ENCODE measurements at places on chromosomes 11 and 22. TPM values are rescaled to one million over a fixed set of nuclear protein-coding genes. Genes with fewer than 3 reads are reported as not detected.
A peak's percentile ranks its signal among the peaks of the same experiment; 100 is the strongest.

The PHF21A gene
- total RNA-seq = 45.7 TPM

GRCh38 chr11:76918941-76919386 is 58.2 kb downstream of the ACER3 start:
- peak; percentile 61 for DNase-seq

- no peak for DNase-seq
Observed at GRCh38 chr22:20405291-20405930, 11.5 kb downstream of the ZNF74 start.

DNA sequence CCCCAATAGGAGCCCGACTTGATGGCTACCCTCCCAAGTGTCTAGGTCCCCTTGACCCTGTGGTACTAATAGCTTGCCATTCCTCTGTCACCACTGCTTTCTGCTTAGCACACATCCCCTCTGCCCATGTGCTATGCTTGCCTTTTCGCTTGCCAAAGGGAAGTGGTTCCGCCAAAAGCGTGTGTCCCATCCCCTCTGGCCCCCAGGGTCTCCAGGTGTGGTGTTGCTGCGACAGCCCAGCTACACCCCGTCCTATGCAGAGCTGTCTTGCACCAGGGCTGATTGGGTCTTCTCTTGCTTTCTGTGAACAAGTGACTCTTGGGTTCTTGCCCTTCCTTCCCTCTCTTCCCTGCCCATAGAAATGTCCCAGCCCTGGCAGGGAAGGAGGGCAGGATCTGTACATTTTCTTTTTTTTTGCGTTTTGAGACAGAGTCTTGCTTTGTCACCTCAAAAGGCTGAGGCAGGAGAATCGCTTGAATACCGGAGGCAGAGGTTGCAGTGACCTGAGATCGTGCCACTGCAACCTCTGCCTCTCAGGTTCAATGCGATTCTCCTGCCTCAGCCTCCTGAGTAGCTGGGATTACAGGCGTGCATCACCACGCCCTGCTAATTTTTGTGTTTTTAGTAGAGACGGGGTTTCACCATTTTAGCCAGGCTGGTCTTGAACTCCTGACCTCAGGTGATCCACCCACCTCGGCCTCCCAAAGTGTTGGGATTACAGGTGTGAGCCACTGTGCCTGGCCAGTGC is 3.9 kb downstream of the TANGO2 start:
- DNase-seq = no peak

DNA sequence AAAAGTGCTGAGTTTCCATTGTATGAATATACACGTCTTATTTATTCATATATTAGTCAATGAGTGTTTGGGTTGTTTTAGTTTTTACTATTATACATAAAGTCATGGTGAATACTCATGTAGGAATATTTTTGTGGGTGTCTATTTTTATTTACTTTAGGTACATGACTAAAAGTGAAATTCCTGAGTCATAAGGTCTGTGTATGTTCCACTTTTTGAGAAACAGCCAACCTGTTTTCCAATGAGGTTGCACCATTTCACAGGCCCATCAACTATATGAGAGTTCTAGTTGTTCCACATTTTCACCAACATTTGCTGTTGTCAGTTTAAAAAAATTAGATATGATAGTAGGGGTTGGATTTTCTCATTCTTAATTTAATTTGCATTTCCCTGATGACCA is 6.6 kb upstream of the OR6X1 start:
- DNase-seq = no peak

DNA sequence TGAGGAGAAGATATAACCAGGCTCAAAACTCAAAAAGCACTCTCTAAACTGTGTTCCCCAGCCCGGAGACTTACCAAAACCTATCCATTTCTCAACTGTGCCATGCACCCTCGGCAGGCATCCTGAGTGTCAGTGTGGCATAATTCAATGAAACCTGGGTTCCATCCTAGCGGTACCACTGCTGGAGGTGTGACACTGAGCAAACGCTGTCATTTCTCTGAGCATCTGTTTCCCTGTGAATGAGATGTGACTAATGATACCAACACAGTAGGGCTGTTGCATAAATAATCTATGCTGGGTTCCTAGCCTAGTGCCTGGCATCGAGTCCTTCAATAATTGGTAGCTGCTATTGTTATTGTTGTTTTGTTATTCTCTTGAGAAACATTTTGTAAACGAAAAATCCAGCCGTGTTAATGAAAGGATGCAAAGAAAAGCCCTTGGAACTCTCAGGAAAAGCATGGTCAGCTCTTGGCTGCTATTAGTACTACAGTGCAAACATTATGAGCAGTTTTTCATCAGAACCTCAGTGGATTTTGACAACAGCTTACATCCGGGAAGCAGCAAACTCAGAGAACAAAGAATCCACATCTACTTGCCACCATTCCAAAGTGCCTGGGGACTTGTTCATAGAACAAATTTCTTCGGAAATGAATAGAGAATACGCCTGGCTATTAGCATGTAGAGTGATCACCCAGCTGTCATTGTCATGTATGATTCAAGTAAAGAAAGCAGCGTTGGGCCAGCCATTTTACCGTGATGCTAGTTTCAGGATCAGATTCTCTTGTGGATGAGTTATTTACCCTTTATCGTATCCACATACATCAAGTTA is 53.7 kb downstream of the TECTA start:
- no peak for DNase-seq
